ENCODE measurements at places on chromosomes 12 and 14. TPM values are rescaled to one million over a fixed set of nuclear protein-coding genes. Genes with fewer than 3 reads are reported as not detected.

Gene CLECL1
- not detected for total RNA-seq

DNA sequence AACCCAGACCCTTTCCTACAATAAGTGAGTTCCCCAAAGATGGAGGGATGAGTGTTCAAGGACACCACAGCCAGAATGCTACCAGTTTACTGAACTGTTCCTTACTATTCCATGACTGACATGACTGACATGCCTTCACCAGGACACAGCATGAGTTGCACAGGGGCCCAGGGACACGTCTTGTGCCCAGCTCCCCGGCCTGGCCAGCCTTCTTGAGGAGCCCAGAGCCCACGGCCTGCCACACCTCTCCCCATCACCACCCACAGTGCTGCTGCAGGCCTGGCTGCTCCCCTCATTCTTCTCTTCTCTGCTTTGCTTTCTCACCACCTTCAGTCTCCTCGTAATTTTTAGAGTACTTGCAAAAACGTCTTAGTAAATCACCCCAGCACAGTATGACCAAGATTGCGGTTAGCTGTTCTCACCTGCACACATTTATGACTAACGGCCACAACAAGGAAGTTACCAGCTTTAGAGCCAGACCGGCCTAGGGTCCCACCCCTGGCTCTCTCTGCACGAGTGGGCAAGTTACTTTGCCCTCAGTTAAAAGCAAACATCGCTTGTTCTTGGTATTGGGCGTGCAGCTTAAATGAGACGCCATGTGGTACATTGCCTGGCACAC, 18.5 kb downstream of the PPP2R5E start:
- no peaks in the 10 kb centered on the region for H3K4me1 ChIP-seq
- no peak overlapping the region for H3K27ac ChIP-seq
- no peak overlapping the region for H3K4me3 ChIP-seq
- DNase-seq, result no peak
- no peaks in the 10 kb centered on the region for H3K27me3 ChIP-seq

Gene C12orf54
- not detected for total RNA-seq

Gene LMNTD1
- total RNA-seq, result not detected

- no peaks in the 10 kb centered on the region for H3K27me3 ChIP-seq
- no peaks in the 10 kb centered on the region for H3K36me3 ChIP-seq
- no peak for DNase-seq
- no peaks in the 10 kb centered on the region for H3K4me1 ChIP-seq
- H3K27ac ChIP-seq, result no peak overlapping the region
Observed at GRCh38 chr14:94710731-94711130, 59.2 kb downstream of the GSC start.

- H3K27ac ChIP-seq, result no peak overlapping the region
- H3K4me3 ChIP-seq, result no peak overlapping the region
- no peaks in the 10 kb centered on the region for H3K36me3 ChIP-seq
- DNase-seq, result no peak
Observed at GRCh38 chr14:81582420-81582819, 48.8 kb upstream of the SEL1L start.

DNA sequence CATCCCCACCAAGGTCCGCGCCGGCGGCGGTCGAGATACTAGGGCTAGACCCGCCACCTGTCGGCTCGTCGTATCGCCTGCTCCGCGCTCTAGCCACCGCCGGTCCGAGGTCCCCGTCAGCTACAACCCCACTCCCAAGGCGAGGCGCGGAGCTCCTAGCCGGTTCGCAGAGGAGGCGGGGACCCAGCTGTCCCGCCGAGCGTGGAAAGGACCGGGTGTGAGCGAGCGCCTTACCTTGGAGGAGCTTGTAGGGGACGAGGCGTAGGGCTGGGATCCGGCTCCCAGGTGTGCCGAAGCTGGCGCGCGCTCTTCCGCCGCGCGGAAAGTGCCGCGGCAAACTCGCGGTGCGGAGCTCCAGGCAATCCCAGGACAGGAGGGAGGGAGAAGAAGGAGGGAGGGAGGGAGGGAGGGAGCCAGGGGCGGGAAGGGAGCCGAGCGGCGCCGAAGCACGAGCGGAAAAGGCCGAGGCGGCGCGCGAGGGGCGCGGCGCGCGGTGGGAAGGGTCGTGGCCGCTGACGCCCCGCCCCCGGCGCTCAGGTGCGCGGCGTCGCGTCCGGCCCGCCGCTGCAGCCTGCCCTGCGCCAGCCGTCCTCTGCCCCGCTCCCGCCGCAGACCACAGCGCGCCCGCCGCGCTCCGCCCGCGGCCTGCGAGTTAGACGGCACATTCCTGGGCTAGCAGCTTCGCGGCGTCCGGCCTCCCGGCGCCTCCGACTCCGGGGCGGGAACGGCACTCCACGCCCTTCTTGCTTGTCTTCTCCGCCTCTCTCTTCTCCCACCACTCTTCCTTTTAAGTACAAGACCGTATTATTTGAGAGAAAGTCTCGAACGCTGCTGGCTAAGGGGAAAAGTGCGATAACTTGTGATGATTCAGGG, at the start of gene PAWR:
Gene PAWR, minus strand, starts transcription at position 327 of the 873 bp plus-strand sequence. CDS start 720 bp downstream, outside the sequence.
- peak within 1 kb of the TSS; percentile 99 for H3K27ac ChIP-seq
- H3K36me3 ChIP-seq, result no peaks in the 10 kb centered on the region
- peaks cover 27% of the 10 kb centered on the region for H3K4me1 ChIP-seq

Gene ACSM4
- total RNA-seq, result not detected

Gene STON2
- 71.0 TPM for total RNA-seq

DNA sequence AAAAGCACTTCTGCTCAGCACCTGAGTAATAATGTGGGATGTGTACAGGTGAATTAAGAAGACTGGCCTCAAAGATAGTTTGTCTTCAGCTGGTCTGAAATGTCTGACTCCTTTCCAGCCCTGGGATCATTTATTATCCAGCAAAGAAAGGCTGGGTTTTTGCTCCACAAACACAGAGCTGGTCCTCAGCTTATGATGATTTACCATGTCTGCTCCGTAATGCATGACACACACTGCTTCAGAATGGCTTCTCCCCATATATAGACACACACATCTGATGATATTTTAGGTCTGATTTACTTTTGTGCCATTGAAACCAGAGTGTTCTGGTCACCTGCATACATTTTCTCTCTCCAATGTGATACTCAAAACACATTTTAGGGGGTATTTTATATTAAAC, 225.0 kb downstream of the SLC25A21 start:
- DNase-seq, result no peak
- no peak overlapping the region for H3K4me3 ChIP-seq
- no peak overlapping the region for H3K27ac ChIP-seq
- H3K27me3 ChIP-seq, result no peaks in the 10 kb centered on the region

DNA sequence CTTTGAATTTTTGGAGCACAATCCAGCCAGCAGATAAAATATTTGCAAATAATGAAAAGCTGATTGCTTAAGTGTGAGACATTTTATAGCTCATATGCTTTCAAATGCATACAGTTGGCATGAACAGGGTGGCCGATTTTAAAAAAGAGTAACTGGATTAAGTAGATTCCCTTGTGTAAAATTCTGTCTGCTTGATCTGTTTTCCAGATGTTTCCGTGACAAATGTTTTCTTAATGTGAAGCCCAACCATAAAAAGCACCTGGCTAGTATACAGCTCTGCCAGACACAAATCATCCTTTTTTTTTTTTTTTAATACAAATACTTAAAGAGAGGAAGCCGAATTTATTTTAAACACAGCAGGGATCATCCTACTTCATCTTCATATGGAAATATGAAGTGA, 440.7 kb downstream of the CCER1 start:
- H3K4me1 ChIP-seq, result peaks cover 30% of the 10 kb centered on the region
- DNase-seq, result no peak
- peak overlapping the region; percentile 18 for H3K27ac ChIP-seq

Gene NUMB
- total RNA-seq, result 34.3 TPM

GRCh38 chr14:24080142-24080530, 8.8 kb downstream of the CPNE6 start:
- H3K27ac ChIP-seq, result no peak overlapping the region
- no peak for DNase-seq
- peaks cover 14% of the 10 kb centered on the region for H3K27me3 ChIP-seq
- H3K4me3 ChIP-seq, result peak overlapping the region; percentile 83
- peaks cover 19% of the 10 kb centered on the region for H3K4me1 ChIP-seq
- no peaks in the 10 kb centered on the region for H3K36me3 ChIP-seq

DNA sequence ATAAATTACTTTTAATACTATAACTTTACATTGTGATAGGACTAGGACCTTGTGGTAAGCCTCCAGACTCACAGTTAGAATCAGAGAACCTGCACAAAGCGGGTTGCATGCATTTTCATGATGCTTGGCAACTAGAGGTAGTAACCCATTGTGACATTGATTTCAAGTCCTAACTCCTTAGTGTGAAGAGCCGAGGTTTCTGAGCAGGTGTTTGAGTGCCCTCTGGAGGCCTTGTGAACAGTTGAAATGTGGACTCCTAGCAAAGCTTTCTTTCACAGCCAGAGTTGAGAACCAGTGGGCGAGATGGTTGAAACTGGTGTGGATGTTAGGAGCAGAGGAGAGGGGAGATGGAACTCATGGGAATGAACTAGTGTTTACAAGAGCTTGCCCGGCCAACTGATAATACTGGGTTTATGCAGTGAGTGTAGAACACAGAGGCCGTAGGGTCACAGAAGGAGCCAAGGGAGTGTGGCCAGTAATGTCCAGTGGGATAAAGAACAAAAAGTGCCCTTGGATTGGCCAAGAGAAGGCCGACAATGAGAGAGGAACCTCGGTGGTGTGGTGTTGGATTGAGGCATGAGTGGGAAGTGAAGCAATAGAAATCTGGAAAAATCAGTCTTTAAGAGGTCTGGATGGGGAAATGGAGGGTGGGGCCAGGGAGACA, 10.9 kb downstream of the ZNF664 start:
- no peaks in the 10 kb centered on the region for H3K27me3 ChIP-seq
- DNase-seq, result peak; percentile 87
- no peak overlapping the region for H3K4me3 ChIP-seq
- no peaks in the 10 kb centered on the region for H3K4me1 ChIP-seq
- no peaks in the 10 kb centered on the region for H3K36me3 ChIP-seq

- no peaks in the 10 kb centered on the region for H3K36me3 ChIP-seq
- H3K27ac ChIP-seq, result no peak overlapping the region
- 0 out of 2 replicates have a peak, but pooled peaks cover 6% of the 10 kb centered on the region for H3K4me1 ChIP-seq
- no peaks in the 10 kb centered on the region for H3K27me3 ChIP-seq
Observed at GRCh38 chr14:89760086-89760485, 194.4 kb downstream of the EFCAB11 start.

Gene DEGS2
- total RNA-seq, result 0.35 TPM

Gene TAPBPL
- 0.59 TPM for total RNA-seq

Gene SCNN1A
- 134 TPM for total RNA-seq

DNA sequence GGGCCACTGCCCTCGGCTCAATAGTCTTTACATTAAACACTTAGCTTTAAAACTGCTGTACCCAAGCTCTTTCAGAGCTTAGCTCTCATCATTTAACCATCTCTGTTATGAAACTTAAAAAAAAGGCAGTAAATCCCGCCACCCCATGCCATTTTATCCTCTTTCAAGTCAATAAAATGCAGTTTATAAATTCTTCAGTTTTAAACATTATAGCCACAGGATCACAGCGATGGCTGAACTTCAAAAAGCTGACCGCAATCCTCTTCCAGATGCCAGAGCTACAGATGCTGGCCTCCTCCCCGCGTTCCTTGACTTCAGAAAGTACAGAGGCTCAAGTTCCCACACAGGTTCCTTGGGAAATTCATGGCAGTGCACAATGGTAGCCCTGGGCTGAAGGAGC, 4.2 kb downstream of the OR10G3 start:
- H3K4me1 ChIP-seq, result no peaks in the 10 kb centered on the region
- H3K36me3 ChIP-seq, result no peaks in the 10 kb centered on the region
- DNase-seq, result peak; percentile 6
- no peak overlapping the region for H3K4me3 ChIP-seq

- H3K36me3 ChIP-seq, result 0 out of 2 replicates have a peak, but pooled peaks cover 4% of the 10 kb centered on the region
- H3K27me3 ChIP-seq, result no peaks in the 10 kb centered on the region
Observed at GRCh38 chr12:79250186-79250585, 385.6 kb downstream of the SYT1 start.

GRCh38 chr12:127903146-127903545, 363.8 kb upstream of the TMEM132C start:
- no peak overlapping the region for H3K27ac ChIP-seq
- 0 out of 2 replicates have a peak, but pooled peaks cover 4% of the 10 kb centered on the region for H3K36me3 ChIP-seq
- H3K4me1 ChIP-seq, result no peaks in the 10 kb centered on the region
- peak; percentile 61 for DNase-seq
- H3K4me3 ChIP-seq, result no peak overlapping the region

DNA sequence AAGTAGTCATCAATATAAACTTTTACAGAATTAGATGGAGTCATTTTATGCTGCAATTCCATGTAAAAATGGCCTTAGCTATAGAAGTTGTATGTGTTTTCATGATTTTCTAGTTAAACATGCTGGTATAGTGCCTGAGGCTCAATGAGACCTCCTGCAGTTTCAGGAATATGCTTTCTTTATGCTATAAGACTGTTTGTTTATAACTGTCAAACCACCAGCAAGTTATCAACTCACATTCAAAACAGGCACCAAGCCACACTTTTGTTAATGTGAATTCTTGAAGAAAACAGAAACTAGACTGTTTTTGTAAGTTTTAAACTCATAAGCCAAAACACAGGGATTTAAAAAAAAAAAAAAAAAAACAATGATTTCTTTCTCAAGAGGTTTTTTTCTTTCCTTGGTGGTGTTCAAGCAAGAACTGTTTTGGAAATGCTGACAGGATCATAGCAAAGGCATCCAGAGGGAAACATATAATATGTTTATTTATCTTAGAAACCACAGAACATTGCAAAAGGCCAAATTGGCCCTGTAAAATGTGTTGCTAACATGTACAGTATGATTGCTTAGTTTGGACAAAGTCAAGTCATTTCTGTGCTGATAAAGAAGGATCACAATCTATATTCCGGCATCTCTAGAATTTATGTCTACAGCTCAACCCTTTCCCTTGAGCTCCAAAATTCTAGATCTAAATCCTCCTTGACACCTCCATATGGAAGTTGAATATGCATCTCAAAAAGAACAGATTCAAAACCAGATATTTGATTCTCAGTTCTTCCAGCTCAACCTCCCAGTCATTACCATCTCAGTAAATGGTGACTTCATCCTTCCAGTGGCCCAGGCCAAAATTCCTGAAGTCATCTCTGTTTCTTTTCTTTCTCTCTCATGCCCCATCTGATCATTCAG, 29.0 kb upstream of the LUM start:
- no peak overlapping the region for H3K27ac ChIP-seq
- H3K4me1 ChIP-seq, result no peaks in the 10 kb centered on the region
- no peak overlapping the region for H3K4me3 ChIP-seq
- no peaks in the 10 kb centered on the region for H3K36me3 ChIP-seq

- H3K27ac ChIP-seq, result no peak overlapping the region
- no peak overlapping the region for H3K4me3 ChIP-seq
- H3K4me1 ChIP-seq, result peaks cover 10% of the 10 kb centered on the region
- H3K27me3 ChIP-seq, result no peaks in the 10 kb centered on the region
Observed at GRCh38 chr14:49900973-49901372, 8.1 kb downstream of the ARF6 start.

Gene NUAK1
- total RNA-seq, result 16.9 TPM

Gene KRT77
- not detected for total RNA-seq

- H3K4me3 ChIP-seq, result no peak overlapping the region
- H3K27me3 ChIP-seq, result no peaks in the 10 kb centered on the region
Observed at GRCh38 chr14:41280745-41281144, 325.9 kb upstream of the LRFN5 start.

GRCh38 chr14:51848120-51848519, 12.3 kb upstream of the GNG2 start:
- H3K4me3 ChIP-seq, result no peak overlapping the region
- peaks cover 24% of the 10 kb centered on the region for H3K4me1 ChIP-seq
- no peaks in the 10 kb centered on the region for H3K27me3 ChIP-seq
- no peaks in the 10 kb centered on the region for H3K36me3 ChIP-seq
- no peak overlapping the region for H3K27ac ChIP-seq
